ENCODE measurements at places on chromosomes 4 and X.

- DNase-seq = no peak
Measured at GRCh38 chrX:129613596-129613995, 41.2 kb downstream of the APLN start.

DNA sequence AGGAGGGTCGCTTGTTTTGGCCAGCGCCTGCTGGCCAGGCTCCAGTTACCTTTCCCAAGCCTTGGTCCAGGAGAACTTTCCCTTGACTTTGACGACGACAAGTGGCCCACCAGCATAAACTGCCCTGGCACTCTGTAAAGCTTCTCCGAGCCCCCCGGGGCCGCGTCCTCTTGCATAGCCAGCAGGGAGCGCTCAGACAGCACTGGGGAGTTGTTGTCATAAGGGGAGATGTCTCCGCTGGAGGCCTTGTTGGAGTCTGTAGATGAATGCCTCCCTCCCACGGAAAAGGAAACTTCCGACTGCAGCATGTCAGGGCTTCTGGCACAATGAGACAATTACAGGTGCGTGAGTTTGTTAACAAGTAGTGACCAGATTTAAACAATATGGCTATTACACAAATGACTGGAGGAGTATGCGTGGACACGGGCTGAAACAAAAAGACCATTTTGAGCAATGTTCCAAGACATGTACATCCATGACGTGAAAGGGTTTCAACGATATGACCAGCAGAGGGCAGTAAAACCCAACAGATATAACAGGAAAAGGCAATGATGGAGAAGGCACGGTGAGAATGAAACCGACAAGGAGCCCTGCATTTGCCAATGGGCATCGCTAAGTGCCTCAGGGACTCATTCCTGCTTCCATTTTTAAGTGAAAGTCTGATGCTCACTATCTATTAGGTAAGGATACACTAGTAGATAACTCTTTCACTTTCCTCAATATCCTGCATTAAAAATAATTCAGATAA lies 33.0 kb downstream of the HCCS start:
- DNase-seq = no peak

GRCh38 chr4:8030121-8030781 lies 90.6 kb upstream of the AFAP1 start:
- no peak for DNase-seq

GRCh38 chr4:14196131-14196530 lies 568.6 kb upstream of the BOD1L1 start:
- no peak for DNase-seq

DNA sequence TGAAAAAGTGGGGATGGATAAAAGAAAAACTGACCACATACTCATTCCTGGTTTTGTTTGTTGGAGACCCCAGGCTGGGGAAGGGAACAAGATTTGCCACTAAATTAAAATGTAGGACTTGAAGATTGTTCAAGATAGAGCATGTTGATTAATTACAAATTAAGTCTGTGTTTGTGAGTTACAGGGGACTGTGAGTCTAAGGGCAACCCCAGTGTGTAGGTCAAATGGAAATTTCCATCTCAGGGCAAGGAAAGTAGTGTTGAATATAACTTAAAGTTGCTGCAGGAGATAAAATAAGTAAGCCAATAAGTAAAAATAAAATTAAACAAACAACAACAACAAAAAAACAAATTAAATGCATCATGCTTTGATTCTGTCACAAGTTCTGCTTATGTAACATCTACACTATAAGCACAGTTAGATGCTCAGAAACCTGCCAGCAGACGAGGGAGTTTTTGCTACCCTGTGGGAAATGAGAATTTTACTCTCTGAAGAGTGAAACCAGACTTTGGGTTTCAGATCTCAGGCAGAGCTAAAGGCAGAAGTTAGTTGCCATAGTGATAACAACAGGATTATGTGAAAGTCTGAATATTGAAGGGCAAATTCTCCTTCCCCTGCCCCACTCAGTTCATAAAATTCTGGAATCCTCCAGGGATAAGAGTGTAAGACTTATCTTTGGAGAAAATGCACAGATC lies 352.3 kb downstream of the GRXCR1 start:
- no peak for DNase-seq

GRCh38 chr4:141571362-141571761 lies 65.0 kb upstream of the IL15 start:
- DNase-seq = no peak

GRCh38 chrX:107119283-107119682 lies 661 bp upstream of the RBM41 start:
- DNase-seq = no peak

DNA sequence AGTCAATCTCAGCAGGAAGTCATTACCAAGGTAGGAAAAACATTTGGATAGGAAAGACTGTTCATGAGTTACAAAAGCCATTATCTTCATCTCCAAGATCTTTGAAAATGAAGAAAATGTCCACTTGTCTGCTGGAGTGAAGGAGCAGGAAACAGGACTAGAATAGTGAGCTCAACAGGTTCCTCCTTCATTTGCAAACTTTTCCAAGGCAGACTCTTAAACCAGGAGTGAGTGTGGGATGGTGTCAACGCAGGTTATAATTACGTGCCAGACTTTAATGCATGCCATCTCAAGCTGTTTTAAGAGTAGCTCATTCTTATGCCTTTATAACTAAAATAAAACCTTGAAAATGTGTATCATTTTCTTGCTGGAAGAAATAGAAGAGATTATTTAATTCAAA lies 3.4 kb upstream of the REELD1 start:
- DNase-seq = no peak

- DNase-seq = no peak
Measured at GRCh38 chr4:123671636-123672404, 275.2 kb downstream of the SPRY1 start.

GRCh38 chr4:104457308-104457981 lies 37.2 kb downstream of the CXXC4 start:
- DNase-seq = no peak

DNA sequence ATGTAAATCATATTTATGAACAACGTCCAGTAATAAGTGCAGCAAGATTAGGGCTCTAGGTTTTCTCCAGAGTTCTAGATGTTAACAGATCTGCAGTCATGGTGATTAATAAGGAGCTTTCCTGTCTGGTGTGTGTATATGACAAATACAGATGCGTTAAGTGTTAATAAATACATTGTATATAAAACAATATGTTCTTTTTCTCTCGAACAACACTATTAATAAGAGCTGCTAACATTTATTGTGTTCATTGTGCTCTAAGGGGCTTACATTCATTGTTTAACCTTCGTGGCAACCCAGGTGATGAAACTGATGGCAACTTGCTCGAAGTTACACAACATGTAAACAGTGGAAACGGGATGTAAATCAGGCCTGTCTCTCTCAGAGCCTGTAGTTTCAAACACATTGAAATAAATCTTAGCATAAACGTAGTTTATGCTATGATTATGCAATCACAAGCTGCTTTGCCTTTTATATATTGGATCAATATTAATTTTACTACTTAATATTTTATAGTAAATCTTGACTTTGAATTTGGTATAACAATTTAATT lies 547 bp upstream of the CLGN start:
- DNase-seq = no peak

DNA sequence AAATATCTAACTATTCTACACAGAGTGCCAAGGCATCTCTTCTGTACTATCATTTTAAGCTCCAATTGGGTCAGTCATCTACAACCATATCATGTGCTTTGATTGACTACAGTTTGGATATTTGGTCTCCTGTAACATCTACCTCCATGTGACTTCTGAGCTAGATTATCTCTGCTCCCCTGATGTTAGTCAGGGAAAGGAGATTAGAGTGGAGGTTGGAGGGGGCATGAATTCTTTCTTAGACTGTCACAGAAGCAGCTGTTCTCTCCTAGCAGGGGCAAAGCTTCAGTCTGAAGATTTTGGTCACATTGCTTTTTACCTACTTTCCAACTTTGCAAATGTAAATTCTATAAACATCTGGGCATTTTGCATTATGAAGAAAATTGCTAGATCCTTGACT lies 62.6 kb upstream of the C4orf54 start:
- no peak for DNase-seq

- no peak for DNase-seq
Measured at GRCh38 chrX:23662187-23662586, 5.1 kb upstream of the PRDX4 start.

DNA sequence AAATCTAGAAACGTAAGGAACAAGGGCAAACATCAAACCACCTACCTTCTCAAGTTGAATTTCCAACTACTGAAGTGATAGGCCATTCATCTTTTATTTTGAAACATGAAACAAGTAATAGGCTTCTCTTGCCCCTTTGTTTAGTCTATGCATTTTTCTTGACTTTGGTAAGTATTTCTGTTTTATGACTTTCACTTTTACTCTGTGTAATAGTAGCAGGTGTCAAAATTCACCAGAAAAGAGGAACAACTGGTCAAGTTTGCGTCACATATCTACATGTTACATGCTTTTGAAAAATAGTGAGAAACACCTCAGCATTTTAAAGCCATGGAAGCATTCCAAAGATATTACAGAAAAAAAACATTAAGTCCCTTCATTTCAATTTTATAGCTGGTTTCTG lies 157.1 kb upstream of the FTHL17 start:
- DNase-seq = no peak

- DNase-seq = no peak
Measured at GRCh38 chr4:146243141-146243882, 29.0 kb downstream of the REELD1 start.

DNA sequence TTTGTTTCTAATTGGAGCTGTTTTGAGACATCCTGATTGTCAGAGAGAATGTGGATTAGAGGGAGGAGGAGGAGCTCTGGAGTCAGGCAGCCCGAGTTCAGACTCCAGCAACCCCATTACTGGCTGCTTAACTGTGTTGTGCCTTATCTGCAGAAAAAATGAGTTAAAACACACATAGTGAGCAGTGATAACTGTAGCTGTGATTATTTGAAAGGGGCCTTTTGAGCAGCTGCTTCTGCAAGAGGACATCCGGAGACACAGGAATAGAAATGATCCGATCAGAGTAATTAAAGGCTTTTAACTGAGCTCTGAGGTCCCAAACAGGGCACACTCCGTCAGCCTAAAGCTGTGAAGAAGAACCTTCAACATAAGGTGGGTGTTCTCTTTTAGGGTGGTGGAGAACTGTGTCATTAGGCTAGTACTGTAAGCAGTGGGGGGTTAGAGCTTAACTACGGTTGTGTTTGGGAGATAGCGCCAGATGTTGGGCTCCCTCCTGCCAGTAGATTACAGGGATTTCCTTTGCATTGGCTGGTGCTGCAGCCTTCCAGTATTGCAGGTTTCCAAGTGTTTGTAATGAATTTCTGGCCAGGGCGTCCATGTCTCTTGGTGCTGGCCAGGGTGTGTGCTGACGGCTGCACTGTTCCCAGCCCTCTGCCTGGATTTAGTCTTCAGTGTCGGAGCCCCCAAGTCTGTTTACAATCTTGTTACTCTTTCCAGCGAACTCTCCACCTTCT lies 24.3 kb downstream of the ADD1 start:
- DNase-seq = no peak

DNA sequence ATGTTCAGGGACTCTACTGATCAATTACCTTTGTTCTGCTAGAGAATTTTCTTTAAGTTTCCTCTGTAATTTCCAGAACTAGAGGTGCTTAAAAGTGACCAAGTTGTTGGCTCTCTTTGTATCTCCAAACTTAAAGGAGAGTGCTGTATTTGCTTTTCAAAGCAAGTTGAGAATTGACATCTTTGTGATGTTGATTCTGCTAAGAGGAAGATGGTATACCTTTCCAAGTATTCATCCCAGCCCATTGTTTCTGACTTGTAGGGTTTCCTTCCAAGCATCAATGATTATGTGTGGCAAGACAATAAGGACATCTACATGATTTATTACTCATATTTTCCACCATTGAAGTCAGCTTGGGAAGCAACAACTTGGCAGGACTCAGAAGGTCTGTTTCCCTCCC lies 190.6 kb downstream of the GC start:
- no peak for DNase-seq

DNA sequence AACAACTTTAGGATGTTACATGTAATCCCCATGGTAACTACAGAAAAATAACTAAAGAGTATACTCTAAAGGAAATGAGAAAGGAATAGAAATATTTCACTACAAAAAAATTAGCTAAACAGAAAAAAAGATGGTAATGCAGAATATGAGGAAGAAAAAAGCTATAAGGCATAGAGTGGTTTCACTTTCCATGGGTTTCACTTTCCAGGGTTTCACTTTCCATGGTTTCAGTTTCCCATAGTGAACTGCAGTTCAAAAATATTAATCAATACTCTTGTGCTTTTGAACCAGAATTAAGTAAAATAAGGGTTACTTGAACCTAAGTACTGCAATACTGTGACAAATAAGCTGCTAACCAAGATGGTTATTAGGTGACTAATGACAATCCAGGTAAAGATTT lies 42.0 kb downstream of the NPFFR2 start:
- no peak for DNase-seq

GRCh38 chr4:130257271-130257670 lies 1161.3 kb downstream of the C4orf33 start:
- DNase-seq = no peak

GRCh38 chrX:20143561-20143960 lies 1.9 kb upstream of the EIF1AX start:
- DNase-seq = no peak

GRCh38 chr4:75552452-75552851 lies 3.4 kb upstream of the ODAPH start:
- no peak for DNase-seq

GRCh38 chr4:183455431-183456195 lies 11.2 kb downstream of the CDKN2AIP start:
- DNase-seq = no peak

DNA sequence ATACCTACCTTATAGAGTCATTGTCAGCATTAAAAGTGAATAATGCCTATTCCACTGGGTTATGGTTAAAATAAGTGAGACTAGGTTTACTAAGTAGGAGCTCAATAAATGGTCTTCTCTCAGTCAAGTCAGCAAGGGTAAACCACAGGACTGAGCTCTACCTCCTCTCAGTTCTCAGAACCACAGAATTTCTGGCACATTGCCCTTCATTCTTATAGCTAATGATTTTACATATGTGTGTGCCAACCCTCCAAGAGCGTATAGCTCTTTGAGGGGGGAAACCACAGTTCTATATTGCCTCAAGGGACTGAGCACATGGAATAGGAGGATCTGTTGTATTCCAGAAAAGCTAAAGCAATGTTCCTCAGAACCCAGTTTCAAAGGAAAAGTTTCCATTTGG lies 124.8 kb downstream of the ATG4A start:
- no peak for DNase-seq

DNA sequence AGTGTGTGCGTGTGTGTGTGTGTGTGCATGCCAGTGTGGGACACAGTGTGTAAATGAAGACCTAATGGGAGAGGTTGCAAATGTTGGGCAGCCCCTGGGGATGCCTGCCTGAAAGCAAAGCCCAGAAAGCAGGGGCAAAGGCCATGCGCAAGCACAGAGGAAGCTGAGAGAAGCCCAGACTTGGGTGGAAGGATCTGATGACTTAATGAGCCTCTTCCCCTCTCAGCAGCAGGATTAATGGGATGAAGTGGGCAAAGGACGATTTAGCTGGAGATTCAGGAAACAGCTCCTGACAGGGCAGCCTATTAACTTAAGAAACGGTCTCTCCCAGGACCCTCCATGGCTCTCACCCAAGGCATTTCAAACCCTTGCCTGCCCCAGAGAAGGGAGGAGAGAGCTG lies 107.3 kb downstream of the EFNB1 start:
- no peak for DNase-seq

DNA sequence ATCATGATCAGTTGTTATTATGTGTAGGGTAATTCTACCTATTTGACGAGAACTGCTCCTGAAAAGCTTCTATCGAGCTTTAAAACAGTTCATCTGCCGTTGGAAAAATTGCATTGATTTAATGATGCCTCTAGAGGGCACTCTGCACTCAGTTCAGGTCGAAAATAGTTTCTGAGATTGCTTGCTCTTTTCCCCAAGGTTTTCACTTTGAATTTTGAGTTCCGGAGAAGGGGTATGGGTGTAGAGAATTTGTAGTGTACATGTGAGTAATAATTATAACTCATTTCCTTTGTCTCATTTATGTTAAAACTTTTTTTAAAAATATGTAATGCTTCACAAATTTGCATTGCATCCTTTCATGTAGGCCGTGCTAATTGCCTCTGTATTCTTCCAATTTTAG lies 28.4 kb upstream of the TNIP3 start:
- DNase-seq = no peak
